ENCODE measurements at places on chromosomes 3 and 15. TPM values are rescaled to one million over a fixed set of nuclear protein-coding genes. Genes with fewer than 3 reads are reported as not detected.

DNA sequence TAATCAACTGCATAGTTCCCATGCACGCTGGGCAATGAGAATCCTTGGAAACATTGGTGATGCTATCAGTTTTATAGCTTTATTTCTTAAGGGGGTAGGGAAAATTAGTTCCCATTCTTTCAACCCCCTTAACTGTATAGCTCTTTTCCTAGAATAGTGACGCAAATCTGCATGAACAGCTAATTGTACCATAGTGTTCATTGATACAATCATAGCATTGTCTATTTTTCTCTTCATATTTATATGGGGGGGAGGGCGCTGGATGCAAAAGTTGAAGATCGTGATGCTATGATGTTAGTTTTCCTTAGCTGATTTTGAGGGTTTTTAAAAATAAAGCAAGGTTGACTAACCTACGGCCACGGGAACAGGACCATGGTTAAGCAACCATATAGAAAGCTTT is 32.4 kb upstream of the SAMMSON start:
- no peak for DNase-seq

- DNase-seq, result no peak
Measured at GRCh38 chr15:49953421-49953820, 165.6 kb downstream of the ATP8B4 start.

Gene EPB42
- total RNA-seq, result 0.65 TPM

Gene SNAPC5
- 26.2 TPM for total RNA-seq

Gene CHAC1
- 3.9 TPM for total RNA-seq

Data from posterior vena cava (tissue), 2 donors.